ENCODE measurements at places on chromosomes 1 and 21.

- DNase-seq = no peak
These were observed 58.7 kb upstream of the APOBEC4 start for GRCh38 chr1:183711741-183712361.

DNA sequence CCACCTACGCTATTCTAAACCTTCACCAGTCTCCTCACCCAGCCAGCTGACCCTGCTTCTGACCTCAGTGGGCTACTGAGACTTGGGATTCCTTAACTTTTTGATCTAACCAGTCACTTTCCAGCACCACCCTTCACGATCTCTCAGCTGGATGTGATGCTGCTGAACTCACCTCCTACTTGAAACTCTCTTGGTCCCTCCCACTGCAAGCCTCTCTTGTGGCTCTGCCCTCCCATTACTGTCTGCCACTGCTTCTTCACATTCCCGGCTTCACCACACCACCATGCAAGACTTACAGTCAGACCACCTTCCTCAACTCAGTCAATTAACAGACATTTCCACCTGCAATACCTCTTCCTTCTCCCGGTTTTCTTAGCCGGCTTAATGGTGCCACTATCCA lies 6.3 kb downstream of the TAF5L start:
- DNase-seq = no peak

DNA sequence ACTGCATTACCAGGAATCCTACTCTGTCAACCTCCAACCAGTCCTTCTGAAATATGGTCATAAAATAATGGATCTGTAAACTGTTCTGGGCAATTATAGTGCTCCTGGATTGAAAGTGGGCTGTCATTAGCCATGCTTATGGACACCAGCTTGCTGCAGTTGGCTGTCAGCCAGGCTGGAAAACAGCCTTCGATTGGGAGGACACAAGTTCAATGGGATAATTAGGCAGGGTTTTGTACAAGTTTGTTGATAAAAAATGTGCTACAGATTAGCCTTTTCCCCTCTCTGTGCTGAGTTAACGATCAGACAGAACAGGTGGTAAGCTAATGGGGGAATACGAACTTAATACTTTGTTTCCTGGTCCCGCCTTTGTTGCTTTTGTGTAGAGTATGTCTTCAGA lies 413.9 kb downstream of the DUSP10 start:
- DNase-seq = no peak

- no peak for DNase-seq
These were observed 83.0 kb downstream of the MAN1C1 start for GRCh38 chr1:25699500-25700143.

- no peak for DNase-seq
These were observed 94.9 kb downstream of the MRPL37 start for GRCh38 chr1:54294887-54295286.

- DNase-seq = no peak
These were observed 11.2 kb upstream of the LORICRIN start for GRCh38 chr1:153248176-153248879.

DNA sequence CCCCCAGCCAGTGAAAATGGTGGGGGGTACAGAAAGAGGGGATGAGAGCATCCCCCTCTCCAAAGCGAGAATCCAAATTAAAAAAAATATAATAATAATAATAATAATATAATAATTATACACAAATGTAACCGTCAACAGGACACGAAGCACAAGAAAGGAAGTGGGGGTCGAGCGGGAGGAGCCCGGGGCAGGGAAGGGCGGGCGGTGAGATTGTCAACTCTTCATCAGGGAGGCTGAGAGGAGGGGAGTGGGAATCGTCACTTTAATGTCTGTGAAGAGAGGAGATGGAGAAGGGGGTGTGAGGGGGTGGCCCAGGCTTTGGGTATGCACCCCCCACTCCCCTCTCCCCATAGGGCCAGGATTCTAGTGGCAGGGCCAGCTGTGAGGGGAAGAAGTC lies 33.2 kb downstream of the MEF2D start:
- DNase-seq = no peak

DNA sequence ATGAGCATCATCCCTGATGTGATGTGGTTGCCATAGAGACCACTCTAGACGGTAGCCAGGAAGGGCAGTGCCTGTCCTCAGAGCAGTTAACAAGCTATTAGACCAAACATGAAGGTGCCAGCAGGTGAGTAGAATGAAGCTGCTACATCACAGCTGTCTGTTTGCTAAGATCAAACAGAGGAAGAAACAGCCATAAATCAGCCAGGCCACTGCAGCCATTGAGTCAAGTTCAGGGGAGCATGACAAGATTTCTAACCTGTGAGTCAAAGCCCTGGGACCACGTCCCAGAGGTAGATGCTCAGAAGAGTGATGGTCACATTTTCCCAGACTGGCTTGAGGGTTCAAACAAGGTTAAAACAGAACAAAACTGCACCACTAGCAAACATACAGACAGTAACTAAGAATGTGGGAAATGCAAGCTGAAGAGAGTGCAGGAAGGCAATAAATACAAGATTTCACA lies 450.6 kb upstream of the DAB1 start:
- no peak for DNase-seq

GRCh38 chr1:230502306-230502705 lies 76.2 kb upstream of the PGBD5 start:
- DNase-seq = no peak

DNA sequence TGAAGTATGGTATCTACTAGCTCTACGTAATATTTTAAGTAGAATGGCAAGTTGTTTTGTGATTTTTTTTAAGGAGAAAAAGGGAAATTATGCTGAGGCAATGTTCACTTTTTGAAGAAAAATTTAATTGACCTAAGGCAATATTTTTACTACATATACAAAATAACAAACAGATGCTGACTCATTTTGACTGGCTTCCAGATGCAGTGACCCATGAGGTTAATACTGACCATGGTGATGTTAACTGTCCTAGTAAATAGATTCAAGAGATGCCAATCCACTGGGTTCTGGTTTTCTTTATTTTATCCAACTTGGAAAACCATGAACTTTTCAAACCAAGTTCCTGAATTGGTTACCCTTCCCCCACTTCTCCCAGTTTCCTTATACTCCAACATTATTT lies 154.9 kb downstream of the CRB1 start:
- DNase-seq = no peak

DNA sequence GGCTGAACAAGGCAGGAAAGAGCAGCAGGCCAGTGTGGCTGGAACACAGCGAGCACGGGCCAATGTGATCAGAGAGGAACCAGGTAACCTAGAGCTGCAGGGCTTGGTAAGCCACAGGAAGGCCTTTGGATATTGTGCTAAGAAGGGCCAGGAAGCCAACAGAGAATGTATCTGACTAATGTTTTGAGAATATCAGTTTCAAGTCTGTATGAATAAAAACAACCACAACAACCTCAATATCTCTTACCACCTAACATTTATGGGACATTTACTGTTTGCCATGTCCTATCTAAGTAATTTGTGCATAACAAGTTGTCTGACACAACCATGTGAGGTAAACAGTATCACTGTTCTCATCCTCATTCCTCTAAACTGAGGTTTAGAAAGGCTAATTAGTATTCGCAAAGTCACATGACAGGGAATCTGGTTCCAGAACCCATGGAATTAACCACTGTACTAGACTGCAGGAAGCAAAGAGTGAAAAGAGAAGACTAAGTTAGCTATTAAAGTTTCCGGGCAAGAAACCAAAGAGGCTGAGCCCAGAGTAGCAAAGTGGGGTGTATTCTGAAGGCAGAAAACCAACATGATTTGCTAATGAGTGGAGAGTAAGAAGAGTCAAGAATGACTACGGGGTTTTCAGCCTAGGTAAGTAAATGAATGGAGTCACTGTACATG lies 38.9 kb downstream of the SPRTN start:
- DNase-seq = no peak

GRCh38 chr1:203091761-203092330 lies 6.0 kb upstream of the MYOG start:
- DNase-seq = no peak

- DNase-seq = no peak
These were observed 45.7 kb downstream of the ZC3H11B start for GRCh38 chr1:219566951-219567947.

- DNase-seq = no peak
These were observed 145.8 kb upstream of the TMPRSS15 start for GRCh38 chr21:18549214-18549905.
